ENCODE measurements at places on chromosomes 4 and X.

DNA sequence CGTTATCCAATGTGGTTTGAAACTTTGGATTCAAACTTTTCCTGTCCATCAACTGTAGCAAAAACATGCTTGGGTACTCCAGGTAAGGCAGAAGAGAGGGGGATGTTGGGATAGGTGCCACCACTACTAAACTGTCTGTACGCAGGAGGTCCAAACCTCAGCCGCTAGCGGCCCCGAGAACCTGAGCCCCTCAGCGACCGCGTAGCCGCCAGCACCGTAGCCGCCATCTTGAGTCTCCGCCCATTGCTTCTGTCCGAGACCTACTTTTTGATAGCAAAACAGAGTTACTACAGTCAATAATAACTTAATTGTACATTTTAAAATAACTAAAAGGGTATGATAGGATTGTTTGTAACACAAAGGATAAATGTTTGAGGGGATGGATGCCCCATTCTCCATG, 119.9 kb upstream of the GRID2 start:
- no peak for DNase-seq

DNA sequence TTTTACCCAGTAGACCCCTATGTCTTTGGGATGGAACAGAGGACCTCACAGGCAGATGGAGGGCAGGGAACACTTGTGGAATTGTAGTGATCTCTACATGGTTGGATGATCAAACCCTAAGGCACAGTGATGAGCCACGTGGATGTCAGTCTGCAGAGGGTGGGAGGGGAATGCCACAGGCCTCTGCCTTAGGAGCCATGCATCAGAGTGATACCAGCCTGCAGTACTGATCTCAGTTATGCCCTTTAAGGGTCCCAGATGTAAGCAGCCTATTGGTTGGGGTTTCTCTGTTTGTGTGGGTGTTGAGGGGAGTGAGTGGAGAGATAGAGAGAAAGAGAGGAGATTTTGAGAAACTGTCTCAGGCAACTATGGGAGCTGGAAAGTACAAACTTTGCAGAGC, 39.9 kb upstream of the XAGE1B start:
- no peak for DNase-seq

DNA sequence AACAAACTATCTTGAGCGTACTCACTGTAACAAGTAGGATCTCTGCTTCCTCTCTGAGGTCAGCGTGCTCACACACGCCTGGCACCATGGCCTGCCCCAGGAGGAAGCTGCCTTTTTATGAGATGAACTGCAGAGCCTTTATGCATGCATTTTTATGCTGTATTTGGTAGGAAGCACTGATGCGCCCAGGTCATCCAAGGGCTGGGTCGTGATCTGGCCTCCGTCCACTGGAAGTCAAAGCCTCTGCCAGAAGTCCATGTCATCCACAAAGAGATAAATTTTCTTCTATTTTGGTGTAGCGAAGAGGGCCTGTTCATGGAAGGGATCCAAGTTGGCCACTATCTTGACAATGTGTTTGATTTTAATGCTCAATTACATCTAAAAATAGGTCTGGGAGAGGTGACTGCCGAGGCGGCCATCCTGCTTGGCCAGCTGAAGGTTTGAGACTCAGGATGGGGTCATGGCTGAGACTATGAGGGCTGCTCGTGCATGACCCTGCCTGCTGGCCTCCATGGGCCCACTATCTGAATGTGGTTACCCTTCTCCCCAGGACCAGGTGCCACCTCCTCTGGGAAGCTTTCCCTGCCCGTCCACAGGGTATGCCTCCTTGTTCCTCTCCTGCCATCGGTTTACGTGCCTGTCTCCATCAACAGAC, 50.3 kb downstream of the HTRA3 start:
- DNase-seq, result no peak

GRCh38 chr4:67765401-67765800, 11.2 kb upstream of the GNRHR start:
- no peak for DNase-seq

DNA sequence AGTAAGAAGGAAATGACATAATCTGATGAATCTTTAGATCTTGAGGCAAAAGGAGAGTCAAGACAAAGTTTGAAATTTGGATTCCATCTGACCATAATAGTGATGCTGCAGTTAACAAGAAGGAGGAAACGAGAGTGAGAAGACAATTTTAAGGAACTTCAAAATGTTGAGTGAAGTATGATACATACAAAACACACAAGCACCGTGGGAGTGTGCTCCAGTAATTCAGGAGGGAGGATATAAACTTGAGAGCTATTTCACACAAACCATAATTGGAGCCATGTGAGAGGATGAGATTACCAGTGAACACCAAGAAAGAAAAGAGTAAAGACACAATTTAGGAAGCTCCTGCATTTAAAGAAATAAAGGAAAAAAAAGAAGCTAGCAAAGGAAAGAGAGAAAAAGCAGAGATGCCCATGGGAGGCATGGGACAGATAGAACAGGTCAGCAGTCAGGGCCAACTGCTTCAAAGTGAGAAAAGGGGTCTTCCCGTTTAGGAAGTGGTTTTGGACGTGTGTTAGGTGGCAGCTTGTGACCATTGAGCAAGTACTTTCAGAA, 150.7 kb upstream of the SLC7A11 start:
- no peak for DNase-seq

DNA sequence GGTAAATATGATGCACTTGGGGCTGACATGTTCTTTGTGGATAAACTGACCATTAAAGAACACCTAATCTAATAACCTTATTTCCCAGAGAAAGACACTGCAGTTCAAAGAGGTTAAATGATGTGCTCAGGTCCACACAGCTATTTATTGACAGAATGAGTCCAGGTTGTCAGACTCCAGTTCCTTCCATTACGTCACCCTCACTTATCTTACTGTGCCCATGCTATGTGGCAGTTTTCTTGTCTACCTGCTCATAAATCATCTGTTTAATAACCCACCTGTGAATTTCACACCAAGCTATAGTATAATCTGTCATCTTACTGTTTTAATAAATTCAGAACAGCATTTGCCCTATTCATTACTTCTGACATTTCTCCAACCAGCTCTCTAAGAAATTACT, 36.7 kb downstream of the QRFPR start:
- DNase-seq, result no peak

All from activated T-helper 1 cell treated with anti-CD3 and anti-CD28 coated beads, Interleukin-2, amount 50 U/mL, for 16 hours (primary cell).